ENCODE measurements at places on chromosomes 1 and 21.

DNA sequence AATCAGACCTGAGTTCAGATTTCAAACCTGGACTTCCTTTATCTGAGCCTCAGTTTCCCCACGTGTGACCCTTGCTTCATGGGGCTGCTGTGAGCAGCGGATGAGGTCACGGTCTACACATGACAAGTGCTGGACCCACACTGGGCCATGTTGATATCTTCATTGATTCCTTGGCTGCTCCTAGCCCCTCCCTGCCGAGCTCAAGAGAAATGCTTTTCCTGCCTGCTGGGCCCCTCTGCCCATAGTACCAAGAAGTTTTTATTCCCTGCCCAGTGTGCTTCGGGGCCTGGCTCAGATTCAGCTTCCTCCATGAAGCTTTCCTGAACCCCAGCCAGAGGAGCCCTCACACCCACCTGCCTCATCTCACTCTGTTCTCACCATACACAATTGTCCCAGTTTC lies 181.6 kb downstream of the PTPRU start:
- DNase-seq: no peak

DNA sequence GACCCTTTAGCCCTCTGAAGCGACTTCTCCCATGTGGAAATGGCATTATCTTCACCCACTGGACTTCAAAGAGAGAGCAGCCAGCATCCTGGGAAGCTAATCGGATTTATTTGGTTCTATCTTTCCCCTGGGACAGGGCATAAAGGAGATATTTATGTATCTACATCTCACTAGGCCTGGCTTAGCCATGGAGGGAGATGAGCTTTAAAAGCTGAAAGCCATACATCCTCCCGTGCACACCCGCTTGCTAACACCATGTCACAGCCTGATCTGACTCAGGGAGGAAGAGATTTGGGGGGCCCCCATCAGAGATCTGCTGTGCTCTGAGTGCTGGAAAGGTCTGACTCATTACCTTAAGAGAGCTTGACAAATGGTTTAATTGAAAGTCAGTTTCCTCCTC lies 155.9 kb downstream of the PLXNA2 start:
- DNase-seq: no peak

DNA sequence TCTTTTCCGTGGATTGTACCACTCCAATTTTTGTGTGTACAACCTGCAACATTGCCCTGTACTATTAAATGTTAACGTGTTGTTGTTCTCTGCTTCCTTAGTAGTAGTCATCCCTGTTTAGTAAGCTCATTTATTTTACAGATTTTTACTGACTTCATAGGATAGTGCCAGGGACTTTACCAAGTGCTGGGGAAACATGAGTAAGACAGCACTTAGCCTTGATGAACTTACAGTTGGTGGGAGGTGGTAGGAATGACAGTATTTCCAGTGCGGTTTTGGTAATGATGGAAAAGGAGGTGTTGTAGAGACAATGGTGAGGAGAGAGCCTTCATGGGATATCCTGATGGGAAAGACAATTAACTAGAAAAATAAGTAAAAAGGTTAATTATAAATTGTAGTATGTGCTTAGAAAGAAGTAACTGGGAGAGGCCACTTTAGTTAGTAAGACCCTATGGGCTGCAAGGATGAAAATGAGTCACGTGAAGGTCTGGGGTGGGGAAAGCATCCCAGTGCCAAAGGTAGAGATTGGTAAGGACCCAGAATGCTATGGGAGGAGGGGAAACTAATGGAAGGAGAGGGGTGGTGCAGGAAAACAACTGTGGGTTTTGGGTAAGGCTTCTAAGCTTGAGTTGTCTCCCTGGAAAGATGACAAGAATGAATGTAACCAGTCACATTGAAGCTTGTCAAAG lies 1.7 kb downstream of the RLF start:
- DNase-seq: no peak

GRCh38 chr1:216702170-216702569 lies 21.1 kb downstream of the ESRRG start:
- no peak for DNase-seq

- peak; percentile 74 for DNase-seq
Measured at GRCh38 chr21:33901412-33902288, 14.0 kb downstream of the ATP5PO start.

GRCh38 chr1:89545264-89546038 lies 20.8 kb downstream of the LRRC8B start:
- DNase-seq: peak; percentile 86

GRCh38 chr1:100377590-100378361 lies 25.5 kb downstream of the CDC14A start:
- DNase-seq: no peak

- no peak for DNase-seq
Measured at GRCh38 chr21:39388811-39389155, 39.9 kb upstream of the HMGN1 start.

DNA sequence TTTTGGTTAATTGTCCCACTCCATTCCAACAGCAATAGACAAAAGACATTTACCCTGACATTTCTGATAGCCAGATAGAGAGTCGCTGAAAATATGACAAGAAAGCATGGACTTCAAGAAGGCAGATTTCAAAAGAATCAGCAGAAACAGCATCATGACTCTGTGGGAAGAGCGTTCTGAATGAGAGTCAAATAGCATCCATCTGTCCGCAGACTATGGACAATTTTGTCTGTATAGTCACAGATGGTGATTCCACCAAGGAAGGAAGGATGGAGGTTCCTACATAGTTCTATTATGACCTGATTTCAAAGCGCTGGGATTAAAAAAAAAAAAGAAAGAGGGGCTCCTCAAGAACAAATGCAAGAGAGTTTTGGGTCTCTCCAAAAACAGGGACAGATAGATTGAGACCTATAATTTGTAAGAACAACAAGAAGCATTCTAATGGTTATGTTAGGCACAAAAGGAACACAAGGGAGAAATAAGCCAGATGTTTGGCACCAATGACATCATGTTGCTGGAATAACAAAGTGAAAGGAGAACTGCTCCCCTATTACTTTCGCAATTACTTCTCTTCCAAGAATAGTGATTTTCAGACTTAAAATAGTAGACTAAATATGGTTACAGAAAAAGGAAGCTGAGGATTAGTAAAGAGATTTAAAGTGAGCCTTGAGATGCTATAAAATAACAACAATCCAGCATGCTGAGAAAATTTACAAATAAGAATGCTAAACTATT lies 28.5 kb downstream of the NIBAN1 start:
- peak; percentile 30 for DNase-seq

DNA sequence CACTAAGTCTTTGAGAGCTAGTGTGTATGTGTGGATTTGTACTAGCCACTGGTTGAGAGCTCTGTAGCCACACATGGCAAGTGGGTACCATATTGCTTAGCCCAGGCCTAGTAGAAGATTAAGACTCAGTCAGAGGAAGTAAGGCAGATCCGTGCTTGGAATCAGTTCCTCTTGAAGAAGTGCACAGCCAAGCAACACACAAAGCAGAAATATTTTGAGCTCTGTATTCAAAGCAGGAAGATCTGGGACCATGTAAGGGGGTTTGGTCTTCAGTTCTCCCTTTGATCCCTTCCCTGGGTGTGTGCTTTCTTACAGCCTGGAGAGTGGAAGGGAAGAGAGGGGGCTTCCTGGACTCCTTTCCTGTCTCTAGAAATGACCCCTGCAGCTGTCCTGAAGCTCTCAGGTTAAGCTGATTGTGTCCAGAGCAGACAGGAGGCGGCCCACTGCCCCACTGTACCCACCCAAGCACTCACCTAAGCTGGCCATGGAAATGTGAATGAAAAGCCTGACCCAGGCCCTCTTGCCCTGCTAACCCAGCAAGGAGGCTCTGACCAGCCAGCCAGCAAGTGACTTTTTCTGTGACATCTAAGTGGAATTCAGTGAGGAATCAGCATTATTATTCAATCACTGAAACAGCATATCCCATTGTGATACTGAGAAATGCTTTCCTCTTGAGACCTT lies 3.6 kb downstream of the ETS2 start:
- peak; percentile 68 for DNase-seq

GRCh38 chr1:172476218-172476811 lies 32.4 kb upstream of the PIGC start:
- DNase-seq: no peak

DNA sequence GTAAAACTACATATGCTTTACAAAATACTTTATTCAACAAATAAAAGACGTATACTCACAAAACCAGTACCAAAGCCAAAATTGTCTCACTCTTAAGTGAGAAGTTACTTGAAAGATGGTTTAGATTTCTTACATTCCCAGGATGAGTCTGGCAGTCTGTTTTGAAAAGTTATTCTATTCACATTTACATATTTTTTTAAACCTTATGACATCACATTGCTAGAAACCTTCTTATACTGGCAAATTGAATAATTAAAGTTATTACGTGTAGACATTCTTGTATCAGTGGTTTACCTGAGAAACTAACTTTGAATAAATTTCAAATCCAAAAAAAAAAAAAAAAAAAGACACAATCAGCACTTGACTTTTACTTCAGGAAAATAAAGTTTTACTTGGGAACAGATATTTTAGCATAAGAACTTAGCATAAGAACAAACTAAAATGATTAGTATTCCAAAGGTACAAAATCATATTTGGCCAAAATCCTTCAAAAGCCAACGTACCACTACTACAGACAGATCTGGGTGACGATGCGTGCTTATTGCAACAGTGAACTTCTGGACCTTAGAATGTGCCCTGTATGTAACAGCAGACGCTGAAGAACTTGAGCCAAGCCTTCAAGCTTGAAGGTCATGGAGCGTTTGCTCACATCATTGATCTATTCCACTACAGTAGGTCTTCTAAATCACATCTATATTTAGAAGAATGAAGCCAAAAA lies 2.5 kb downstream of the CDC42BPA start:
- DNase-seq: peak; percentile 61

- DNase-seq: no peak
Measured at GRCh38 chr1:110872366-110872744, 593 bp upstream of the CD53 start.

- DNase-seq: no peak
Measured at GRCh38 chr21:38761531-38761930, 44.2 kb upstream of the ETS2 start.

GRCh38 chr1:25805863-25806225 lies 5.9 kb downstream of the SELENON start:
- no peak for DNase-seq

DNA sequence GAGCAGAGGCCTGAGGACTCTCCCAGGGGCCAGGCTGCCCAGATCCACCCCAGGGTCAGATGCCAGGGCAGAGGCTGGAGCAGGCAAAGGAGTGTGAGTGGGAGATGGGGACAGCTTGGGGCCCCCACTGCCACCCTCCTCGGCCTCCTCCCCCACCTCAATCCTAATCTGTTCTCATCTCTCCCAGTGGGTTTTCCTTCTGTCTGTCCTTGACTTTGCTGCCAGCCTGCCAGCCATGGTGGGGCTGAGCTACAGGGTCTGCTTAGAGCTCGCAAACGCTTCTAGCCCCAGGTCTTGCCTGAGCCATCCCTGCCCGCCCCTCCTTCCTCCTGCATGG lies 65.3 kb downstream of the MEGF6 start:
- no peak for DNase-seq

DNA sequence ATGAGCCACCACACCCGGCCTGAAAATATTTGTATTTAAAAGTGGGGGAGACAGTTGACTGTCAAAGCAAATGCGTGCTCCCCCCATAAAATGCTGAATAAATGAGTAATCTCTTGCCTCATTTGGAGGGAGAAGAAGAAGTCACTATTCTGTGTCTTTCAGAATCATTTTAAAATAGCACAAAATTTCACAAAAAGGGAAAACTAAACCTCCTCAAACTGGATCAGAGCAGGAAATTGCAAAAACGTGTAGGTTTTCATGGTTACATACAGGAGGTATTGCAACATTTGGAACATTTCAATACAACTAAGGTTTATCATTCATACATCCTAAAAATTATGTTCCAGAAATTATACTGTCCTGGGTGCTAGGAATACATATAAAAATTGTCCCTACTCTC lies 13.6 kb downstream of the MTF1 start:
- peak; percentile 50 for DNase-seq

DNA sequence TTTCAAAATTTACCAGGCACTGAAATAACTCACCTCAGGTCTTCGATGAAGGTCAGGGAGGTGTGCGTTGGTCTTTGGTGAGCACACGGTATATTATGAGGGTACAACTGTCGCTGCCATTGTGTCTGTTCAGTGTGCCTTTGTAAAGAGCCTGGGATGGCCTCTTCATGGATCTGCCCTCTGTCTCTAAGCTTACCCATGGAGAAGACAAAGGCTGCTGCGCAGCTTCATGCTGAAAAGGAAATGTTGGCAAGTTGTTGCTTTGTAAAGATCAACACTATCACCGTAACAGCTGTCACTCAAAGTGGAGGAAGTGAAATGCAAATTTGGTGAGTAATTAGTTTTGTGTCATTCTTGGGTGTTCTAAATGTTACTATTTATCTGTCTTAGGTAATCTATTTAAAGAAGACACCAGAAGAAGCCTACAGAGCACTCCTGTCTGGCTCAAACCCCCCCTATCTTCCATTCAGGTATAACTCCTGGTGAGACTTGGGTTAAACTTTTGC lies 71.6 kb downstream of the CDC14A start:
- DNase-seq: no peak

- no peak for DNase-seq
Measured at GRCh38 chr21:17921579-17922530, 102.7 kb upstream of the C21orf91 start.

DNA sequence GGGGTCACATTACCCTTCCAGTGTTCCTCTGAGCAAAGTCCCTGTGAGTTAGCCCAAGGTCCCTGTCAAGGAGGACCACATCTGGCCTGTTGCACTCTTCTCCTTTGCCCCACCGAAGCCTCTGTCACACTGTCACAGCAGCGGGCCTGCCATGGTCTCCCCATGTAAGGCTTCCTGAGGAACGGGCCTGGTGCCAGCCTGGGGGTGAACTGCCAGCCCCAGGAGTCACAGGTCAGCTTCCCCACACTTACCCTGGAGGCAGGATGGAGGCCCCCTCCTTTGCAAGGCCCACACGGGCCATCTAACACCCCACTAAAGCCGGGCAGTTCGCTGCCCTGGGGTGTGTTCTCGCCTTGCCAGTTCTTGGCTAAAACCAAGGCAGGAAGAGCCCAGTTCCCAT lies 14.1 kb downstream of the TNFRSF1B start:
- no peak for DNase-seq

DNA sequence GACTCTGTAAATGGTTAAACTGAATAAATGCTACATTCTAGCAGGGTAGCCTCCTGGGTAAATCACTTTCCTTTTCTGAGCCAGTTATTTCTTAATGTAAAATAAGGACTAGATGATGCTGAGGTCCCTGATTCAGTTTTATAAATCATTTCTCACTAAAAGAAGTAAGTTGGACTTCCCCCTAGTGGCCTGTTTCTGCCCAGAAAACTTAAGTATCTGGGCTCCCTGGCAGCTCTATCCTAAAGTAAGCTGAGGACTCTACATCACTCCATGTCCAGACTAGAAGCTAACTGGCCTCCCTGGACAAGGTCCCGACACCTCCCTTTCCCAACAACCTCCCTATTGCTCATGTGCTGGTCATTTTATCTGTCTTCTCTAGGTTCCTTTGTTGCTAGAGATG lies 3.0 kb downstream of the GPN2 start:
- DNase-seq: peak; percentile 74

DNA sequence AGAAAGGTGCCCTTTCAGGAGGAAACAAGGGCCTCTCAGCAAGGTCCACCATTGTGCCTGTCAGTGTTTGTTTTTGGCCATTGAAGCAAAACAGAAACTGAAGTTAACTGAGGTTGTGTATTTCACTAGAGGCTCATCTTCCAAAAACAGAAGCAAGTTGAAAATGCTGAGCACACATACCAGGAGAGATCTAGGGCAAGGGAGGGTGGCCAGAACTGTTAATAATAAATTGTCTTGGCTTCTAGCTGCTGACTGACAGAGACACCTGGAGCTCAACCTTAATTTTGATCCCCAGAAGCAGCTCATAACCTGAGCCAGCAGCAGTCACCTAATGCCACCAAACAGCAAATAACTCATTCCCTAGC lies 5.2 kb downstream of the AGMAT start:
- no peak for DNase-seq
